ENCODE measurements at places on chromosomes 13 and 19.
A peak's percentile ranks its signal among the peaks of the same experiment; 100 is the strongest.

GRCh38 chr19:315811-316210 is 24.6 kb upstream of the PLPP2 start:
- DNase-seq, result no peak

GRCh38 chr13:25587326-25587980 is 215.7 kb downstream of the ATP8A2 start:
- no peak for DNase-seq

GRCh38 chr19:38559428-38560401 is 58.0 kb downstream of the MAP4K1 start:
- no peak for DNase-seq

DNA sequence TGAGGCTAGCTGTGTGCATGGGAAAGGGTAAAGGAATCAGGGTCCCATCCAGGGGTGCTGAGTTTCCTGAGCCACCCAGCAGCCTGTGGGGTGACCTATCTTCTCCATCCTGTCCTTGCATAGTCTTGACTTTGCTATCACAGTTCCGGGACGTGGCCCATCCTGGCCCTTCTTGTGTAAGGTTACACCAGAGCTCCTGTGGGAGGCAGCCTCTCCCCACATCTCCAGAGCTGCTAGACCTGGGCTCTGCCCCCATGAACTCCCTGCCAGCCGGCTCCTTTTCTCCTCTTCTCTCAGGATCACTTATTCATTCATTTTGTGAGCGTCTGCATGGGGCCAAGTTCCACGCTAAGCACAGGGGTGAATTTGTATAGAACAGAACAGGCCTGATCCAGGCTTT is 238.9 kb downstream of the TSHZ3 start:
- DNase-seq, result no peak

DNA sequence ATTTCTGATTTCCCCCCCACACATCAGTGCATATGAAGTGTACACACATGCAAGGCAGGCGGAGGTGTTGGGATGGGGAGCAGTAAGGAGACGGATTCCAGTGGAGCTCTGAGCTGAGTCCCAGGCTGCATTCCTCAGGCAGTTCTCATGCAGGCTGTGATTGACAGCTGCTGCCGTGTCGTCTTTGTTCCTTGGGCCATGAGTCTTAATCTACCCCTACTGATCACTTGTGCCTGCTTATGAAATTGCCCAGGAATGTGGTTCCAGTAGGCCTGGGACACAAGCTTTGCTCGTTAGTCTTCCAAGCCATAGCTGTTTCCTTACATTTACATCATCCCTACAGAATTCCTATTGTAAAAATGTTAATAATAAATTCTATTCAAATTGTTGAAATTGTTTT is 1241.9 kb downstream of the UQCRFS1 start:
- no peak for DNase-seq

DNA sequence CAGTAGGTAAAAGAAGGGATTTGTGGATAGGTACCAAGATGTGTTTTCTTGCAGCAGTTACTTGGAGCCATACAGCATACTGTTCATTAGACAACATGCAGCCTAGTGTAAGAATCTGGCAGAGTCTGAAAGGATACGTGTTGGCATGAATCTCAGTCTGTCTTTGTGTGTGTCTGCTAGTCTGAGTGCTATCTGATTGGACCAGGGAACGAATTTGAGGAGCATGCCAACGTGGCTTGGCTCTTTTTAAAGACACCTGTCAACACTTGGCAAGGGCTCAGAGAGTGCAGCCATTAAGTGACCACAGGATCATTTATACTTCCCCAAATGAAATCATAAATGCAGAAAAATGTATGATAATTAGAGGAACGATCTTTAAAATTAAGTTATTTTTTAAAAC is 27.6 kb upstream of the ATXN8OS start:
- no peak for DNase-seq

DNA sequence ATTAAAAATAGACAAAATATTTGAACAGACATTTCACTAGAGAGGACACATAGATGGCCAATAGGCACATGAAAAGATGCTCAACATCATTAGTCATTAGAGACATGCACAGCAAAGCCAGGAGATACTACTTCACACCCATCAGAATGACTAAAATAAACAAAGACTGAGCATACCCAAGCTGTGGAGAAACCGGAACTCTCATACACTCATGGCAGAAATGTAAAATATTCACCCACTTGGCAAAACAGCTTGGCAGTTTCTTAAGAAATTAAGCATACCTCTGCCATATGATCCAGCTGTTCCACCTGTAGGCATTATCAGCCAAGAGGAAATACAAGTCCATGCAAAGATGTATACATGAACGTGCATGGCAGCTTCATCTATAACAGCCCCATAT is 213.4 kb downstream of the TSHZ3 start:
- no peak for DNase-seq

DNA sequence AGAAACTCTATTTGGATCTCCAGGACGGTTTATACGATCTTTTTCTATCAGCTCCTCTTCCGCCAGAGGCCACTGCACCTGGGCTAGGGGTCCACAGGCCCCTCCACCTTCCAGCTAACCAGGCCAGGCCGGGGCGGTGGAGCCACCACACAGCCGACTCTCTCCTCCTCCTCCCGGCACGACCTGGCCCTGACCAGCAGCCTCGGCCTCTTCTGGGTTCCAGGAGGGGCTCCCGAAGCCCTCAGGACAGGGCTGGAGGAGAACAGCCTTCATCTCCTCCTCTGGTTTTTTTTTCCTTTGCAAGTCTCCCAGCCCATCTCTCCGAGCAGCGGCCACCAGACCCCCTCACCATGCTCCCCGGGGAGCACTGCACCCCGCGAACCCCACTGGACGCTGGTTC is 17.1 kb downstream of the DPF1 start:
- DNase-seq, result no peak

DNA sequence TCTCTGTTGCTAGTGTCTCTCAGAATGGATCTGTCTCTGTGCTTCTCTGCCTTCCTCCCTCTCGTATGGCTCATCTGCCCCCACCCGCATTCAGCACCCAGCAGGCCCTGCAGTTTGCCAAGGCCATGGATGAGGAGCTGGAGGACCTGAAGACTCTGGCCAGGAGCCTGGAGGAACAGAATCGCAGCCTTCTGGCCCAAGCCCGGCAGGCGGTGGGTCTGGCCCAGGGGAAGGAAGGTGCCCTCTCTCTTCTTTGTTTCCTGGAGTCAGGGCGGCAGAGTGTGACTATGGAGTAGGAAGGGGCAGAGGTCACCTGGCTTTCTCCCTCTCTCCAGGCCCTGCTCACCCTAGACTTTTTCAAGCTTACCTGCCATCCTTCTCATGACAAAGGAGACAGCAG is 10.9 kb downstream of the KASH5 start:
- no peak for DNase-seq

DNA sequence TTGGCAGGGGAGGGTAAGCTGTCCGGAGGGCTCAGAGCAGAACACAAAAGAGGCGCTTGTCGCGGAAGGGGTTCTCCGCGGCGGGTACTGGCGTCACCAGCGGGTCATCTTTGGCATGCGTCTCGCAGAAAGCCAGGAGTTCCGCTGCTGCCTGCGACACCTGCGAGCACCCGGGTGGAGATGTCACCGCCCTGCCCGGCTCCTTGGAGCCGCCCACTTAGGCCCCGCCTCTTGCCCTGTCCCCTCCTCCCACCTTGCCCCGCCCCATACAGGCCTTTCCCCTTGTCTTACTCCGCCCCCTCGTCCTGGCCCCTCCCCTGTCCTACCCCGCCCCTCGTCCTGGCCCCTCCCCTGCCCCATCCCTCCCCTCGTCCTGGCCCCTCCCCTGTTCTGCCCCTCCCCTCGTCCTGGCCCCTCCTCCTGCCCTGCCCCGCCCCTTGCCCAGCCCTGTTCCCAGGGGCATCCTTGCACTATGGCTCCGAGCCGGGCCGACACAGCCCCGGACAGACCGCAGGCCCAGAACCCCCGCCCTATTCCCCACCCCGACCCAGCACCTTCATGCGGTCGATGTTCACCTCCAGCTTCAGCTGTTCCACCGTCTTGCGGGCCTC is 1.9 kb downstream of the GNG8 start:
- peak; percentile 21 for DNase-seq

GRCh38 chr19:58549664-58550361 is 5.1 kb downstream of the CHMP2A start:
- DNase-seq, result no peak

DNA sequence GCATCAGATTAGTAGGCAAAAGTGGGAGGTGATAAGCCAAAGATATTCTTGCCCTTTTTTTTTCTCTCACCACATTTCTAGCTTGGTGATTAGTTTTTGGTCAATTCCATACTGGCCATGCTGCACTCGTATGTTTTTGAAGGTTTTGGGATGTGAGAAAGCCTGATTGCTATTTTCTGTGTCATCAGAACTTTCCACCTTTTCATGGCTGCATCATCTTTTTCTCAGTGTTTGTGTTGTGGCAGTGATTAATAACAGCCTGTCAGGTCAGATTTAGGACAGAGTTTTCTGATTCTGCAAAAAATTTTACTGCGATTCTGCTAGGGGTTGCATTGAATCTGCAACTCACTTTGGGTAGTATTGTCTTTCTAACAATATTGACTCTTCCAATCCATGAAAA is 32.9 kb downstream of the PSG1 start:
- DNase-seq, result no peak

DNA sequence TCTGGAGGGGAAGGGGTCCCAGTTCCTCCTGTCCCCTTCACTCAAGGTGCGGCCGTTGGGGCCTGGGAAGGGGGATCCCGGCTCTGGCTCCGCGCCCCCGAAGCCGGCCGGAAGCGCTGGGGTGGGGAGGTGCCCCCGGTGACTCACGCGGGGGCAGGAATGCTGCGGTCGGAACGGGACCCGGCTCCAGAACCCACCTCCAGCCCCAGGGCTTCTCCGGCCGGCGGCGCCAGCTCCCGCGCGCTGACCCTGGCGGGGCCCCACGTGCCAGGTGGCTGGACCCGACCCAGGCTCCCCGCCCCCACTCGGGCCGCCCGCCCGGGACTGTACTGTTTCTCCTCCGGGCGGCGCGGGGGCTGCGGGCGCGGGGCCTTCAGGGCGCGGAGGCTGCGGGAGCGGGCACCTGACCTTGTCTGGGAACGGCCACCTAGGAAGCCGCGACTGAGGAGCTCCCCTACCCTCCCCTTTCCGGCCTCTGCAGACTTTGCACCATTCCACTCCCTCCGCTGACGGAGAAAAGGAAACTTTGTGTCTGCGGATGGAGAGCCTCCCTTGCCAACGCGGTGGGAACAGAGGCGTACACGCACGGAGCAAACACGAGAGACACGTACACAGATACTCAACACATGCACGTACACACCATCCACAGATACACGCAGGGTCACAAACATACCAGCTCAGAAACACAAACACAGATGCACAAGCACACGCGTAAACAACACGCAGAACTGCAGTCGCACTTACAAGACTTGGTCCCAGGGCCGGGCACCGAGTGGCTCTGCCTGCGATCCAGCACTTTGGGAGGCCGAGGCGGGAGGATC is 7.2 kb downstream of the AXL start:
- no peak for DNase-seq
